NCI-H82 (cell line): ENCODE measurements at places on chromosomes 2 and 18.

- no peak for DNase-seq
Measured at GRCh38 chr2:225738735-225739134, 339.2 kb downstream of the NYAP2 start.

DNA sequence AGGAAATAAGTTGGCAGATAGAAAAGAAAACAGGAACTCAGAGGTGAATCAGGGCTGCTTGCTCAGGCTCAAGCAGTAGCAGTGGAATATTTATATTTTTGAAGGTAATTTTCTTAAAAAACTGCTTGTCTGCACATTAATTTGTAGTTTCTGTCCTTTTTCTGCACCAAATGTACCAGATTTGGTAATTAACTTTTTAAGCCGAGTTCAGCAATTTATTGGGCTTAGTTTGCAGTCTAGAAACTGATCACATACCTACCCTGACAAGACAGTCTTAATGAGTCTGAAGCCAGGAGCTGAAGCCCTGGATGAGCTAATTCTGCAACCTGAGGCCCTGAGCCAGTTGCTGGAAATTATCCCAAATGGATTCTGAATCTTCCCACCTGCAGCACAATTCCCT is 647.0 kb downstream of the TDRD15 start:
- DNase-seq = no peak

DNA sequence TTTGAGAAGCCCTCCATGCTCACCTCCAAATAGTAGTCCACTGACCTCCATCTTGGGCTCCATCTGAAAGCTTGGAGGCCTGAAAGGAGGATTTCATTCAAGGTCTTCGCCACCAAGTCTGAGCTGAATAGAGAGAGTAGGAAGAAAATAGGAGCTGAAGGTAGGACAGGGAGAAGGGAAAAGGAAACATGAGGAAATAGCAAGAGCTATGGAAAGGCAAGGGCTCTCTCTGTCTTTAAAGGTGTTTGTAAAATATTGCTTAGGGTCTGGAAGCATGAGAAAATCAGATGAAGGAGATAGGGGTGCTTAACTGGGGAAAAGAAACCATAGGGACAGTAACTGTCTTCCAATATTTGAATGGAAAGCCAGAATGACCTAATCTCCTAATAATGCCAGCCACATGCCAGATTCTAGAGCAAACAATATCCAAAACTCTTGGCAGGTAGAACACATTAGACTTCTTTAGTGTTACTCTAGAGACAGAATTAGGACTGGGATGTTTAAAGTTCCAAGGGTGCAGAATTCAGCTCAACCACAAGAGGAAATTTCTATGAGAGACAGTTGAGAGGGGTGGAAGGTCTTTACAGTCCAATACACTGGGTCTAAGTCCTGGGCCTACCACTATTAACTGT is 67.4 kb downstream of the NAB1 start:
- DNase-seq = no peak

GRCh38 chr2:17136231-17136630 is 382.0 kb downstream of the RAD51AP2 start:
- peak; percentile 6 for DNase-seq

- DNase-seq = no peak
Measured at GRCh38 chr2:57432528-57432927, 614.1 kb upstream of the VRK2 start.

GRCh38 chr2:203909261-203909967 is 27.1 kb upstream of the ICOS start:
- peak; percentile 51 for DNase-seq

- no peak for DNase-seq
Measured at GRCh38 chr18:23578067-23578701, 8.1 kb downstream of the NPC1 start.

- no peak for DNase-seq
Measured at GRCh38 chr2:238165288-238165921, 6.6 kb downstream of the ERFE start.

- no peak for DNase-seq
Measured at GRCh38 chr2:176822060-176822459, 390.5 kb upstream of the HNRNPA3 start.

DNA sequence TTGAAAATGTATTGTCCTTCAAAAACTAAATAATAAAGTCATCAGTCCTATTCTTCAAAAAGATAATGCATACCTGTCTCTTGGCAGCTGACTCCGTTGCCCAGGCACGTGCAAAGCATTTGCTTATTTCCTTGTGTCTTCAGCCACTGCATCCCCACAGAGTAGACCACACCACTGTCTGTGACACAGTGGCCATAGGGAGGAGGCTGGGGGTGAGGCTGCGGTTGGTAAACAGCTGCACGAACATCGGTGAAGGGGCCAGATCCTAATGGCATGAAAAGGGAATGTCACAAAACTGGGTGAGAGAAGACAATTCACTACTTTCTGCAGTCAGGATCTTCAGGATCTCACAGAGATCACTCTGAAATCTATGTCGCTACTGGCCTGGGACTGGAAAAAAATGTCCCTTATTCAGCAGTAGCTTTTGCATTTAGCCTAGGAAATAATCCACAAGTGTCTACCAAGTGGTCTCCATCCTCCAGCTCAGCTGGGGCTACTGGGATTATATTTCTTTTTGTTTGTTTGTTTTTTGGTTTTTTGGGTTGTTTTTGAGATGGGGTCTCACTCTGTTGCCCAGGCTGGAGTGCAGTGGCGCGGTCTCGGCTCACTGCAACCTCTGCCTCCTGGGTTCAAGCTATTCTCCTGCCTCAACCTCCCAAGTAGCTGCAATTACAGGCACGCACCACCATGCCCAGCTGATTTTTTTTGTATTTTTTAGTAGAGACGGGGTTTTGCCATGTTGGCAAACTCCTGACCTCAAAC is 10.7 kb downstream of the FN1 start:
- no peak for DNase-seq

DNA sequence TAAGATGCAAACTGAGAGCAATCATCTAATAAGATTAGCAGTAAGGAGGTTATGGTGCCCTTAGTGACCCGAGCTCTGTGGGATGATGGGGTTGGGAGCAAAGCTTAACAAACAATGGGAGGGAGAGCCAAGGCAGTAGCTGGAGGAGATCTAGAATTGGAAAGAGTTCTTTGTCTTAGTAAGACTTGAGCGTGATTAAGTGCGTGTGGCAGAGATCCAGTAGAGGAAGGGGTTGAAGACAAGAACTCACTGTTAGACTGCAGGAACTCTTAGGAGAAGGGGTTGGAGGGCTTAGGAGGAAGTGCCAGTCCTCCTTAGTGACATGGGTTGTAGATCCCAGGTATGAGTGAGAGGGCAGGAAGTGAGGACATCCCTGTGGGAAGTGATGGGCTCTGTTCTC is 184.7 kb downstream of the GFPT1 start:
- peak; percentile 78 for DNase-seq

- DNase-seq = no peak
Measured at GRCh38 chr2:226187156-226187555, 612.5 kb downstream of the IRS1 start.

- DNase-seq = no peak
Measured at GRCh38 chr2:160581035-160581434, 87.4 kb upstream of the RBMS1 start.

- no peak for DNase-seq
Measured at GRCh38 chr18:5948237-5948636, 52.9 kb upstream of the TMEM200C start.

DNA sequence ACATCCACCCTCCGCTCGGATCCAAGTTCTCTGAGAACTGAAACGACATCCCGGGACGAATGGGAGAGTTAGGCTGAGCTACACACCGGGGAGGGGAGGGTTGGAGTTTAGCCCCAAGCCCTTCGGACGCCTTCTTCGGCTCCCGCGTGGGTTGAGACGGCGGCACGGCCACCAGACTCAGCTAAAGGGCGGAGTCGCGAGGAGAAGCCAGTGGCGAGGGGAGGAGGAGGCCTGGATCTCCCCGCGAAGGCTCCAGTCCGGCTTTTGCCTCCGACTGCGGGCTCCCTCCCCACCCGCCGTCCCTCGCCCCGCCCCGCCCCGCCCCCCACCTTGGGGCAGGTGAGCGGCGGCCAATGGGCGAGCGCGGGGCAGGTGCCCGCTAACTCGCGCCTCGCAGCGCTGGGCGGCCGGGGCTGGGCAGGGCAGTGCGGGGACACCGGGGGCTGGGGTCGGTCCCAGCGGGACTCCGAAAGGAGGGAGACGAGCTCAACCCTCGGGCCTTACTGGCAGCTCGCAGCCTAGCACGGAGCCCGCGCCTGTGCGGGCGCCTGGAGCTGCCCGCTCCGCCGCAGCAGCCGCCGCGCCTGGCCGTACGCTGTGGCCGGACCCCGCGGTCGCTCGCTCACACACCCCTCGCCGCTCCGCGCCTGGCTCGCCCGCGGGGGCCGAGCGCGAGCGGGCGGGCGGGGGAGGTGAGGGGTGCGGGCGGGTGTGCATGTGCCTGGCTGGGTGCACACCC is at the start of gene EMX1:
Gene EMX1, plus strand, starts transcription at position 382 of the 739 bp plus-strand sequence. Its CDS starts 334 bp downstream, at position 716.
- DNase-seq = peak; percentile 88

DNA sequence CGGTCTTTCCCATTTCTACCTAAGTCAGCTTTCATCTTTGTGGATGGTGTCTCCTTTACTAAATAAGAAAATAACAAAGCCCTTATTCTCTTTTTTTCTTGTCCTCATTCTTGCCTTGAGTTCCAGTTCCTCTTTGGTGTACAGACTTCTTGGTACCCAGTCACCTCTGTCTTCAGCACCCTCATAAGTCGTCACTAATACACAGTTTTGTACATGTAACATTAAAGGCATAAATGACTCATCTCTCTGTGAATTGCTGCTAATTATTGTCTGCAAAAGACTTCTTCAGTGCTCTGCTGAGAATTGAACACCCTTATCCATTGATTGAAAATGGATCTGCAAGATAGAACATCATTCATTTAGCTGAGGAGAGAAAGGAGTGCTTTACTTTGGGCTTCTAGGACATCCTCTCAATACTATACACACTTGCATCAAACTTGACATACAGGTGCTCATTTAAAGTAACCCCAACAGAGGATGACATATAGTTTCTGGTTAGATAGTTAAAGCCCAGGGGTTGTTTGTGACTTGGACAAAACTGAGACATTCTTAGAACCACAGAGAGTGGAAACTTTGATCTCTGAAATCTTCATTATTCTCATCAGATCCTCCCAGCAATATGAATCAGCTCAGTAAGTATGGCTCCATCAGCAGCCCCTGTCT is 97.0 kb downstream of the XRCC5 start:
- no peak for DNase-seq

DNA sequence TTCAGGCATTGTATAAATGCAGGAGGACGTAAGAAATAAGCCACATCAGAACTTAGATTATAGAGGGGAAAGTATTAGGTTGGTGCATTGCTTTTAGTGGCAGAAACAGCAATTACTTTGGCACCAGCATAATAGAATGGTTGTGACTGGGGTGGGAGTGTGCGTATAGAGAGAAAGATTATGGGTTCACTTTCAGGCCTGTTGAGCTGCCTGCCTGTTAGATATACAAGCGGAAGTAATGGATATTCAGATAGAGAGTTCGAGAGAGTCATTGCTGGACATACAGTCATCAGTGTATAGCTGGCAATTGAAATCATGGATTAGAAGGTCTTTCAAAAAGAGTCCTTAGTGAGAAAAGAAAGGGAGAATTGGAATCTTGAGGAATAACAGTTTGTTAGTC is 139.2 kb upstream of the MYO3B start:
- DNase-seq = no peak

- DNase-seq = no peak
Measured at GRCh38 chr2:193336781-193337180, 1142.0 kb upstream of the TMEFF2 start.

DNA sequence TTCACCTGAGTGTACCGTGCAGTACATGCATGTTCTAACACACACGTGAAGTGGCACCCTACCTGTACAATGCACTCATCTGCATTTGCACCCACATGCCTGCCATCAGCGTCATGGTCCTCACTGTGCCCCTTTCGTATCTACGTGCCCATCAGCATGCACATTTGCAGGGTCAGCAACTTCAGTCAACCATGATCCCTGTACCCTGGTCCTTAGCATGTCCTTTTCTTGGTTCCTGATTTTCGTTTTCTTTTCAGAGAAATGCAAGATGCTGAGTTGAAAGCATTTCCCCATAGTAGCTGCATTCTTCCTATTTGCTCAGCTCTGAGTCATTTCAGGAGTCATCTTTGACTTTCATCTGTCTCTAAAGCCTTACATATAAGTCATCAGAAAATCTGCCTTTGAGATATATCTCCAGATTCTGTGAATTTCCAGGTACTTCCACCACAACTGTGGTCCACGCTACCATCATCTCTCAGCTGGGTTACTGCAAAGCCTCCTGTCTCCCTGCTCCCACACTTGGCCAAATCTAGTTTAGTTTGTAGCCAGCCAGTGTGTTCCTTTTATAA is 14.7 kb upstream of the PUM2 start:
- no peak for DNase-seq

- peak; percentile 33 for DNase-seq
Measured at GRCh38 chr2:173021939-173022371, 53.7 kb upstream of the MAP3K20 start.

DNA sequence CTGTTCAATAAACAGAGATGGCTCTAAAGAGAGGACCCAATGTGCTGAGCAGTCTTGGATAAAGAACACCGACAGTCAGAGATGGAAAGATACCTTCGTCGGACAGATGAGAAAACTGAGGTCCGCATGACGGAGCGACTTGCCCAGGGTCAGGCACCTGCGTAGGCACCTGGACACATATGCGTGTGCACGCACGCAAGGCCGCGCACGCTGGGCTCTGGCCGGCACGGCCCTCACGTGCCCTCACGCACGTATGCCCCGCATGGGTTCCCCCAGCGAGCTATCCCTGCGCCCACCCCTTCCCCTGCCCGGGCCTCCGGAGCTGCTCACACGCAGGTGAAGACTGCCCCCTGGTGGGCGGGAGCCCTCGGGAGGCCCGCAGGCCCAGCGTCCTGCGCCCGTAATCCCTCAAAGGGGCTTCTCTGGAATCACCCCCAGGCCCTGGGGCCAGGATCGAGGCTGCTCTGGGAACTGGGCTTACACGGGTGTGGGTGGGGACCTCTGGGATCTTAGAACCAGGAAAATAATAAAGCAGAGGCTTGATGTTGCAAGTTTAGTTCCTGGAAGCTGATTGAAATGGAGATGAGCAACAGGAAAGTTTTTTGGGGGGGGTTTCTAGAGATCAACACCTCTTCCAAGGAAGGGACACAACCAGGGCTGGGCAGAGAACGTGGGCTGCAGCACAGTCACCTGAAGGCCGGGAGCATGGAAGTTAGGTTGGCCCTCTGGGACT is 246.3 kb downstream of the TNS1 start:
- peak; percentile 86 for DNase-seq

- DNase-seq = no peak
Measured at GRCh38 chr2:2763351-2764000, 432.4 kb upstream of the MYT1L start.

DNA sequence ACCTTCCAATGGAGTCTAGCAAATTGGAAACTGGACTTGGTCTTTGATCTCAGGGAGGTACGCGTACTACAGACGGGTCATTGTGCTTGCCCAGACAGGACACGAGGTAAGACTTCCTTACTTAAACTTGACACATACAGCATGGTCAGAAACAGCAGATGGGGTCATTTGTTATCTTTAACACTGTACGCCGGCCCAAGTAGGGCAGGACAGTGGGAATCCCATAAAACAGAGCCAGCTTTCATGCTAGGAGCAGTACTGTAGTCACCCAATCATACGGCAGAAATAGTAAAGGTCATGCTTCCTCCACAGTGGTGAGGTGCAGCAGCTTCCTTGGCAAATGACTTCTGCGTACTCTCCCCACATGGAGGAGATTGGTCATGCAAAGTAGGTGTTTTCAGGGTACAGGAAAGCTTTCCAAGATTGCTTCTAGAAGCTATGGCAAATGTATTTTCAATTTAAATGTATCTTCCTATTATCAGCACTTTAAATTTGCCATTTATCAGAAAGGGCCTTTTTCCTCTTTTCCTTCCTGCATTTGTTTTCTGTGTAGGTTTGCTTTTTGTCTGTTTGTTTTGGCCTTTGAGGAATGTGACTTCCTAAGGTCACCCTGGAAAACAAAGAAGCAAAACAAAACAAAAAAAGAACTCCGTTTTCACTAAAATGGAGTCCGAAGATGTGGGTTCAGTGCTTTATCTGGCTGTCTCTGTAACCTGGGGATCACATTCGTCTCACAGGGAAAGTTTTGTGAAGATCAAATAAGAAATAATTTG is 74.0 kb upstream of the DSG1 start:
- no peak for DNase-seq
